ENCODE measurements at places on chromosomes 7 and 10. TPM values are rescaled to one million over a fixed set of nuclear protein-coding genes. Genes with fewer than 3 reads are reported as not detected.

The OPN4 gene
- not detected for total RNA-seq

The IQUB gene
- total RNA-seq: 0.93 TPM

The PIK3CG gene
- 0.09 TPM for total RNA-seq

The CYP2C8 gene
- total RNA-seq: 5.8 TPM

The ZNF722 gene
- not detected for total RNA-seq

The DBF4 gene
- total RNA-seq: 21.2 TPM

The TFR2 gene
- 0.38 TPM for total RNA-seq

The RBM28 gene
- total RNA-seq: 76.8 TPM

The CHST3 gene
- 26.3 TPM for total RNA-seq

The TEX47 gene
- not detected for total RNA-seq

The AKR1C4 gene
- not detected for total RNA-seq

The UNCX gene
- total RNA-seq: not detected

The DTX2 gene
- total RNA-seq: 18.9 TPM

Data from mesothelial cell of epicardium (in vitro differentiated cells).